Activated T-helper 2 cell treated with anti-CD3 and anti-CD28 coated beads, Interferon-gamma antibody, Interleukin-2, Interleukin-4, amounts not matched to agents 10 μg/mL and 5 μg/mL and 100 μg/mL, durations not matched to agents 14 hours and 24 hours and 36 hours (primary cell): ENCODE measurements at places on chromosomes 12 and 14.

GRCh38 chr14:75495882-75496281 lies 26.4 kb upstream of the BATF start:
- DNase-seq = no peak

DNA sequence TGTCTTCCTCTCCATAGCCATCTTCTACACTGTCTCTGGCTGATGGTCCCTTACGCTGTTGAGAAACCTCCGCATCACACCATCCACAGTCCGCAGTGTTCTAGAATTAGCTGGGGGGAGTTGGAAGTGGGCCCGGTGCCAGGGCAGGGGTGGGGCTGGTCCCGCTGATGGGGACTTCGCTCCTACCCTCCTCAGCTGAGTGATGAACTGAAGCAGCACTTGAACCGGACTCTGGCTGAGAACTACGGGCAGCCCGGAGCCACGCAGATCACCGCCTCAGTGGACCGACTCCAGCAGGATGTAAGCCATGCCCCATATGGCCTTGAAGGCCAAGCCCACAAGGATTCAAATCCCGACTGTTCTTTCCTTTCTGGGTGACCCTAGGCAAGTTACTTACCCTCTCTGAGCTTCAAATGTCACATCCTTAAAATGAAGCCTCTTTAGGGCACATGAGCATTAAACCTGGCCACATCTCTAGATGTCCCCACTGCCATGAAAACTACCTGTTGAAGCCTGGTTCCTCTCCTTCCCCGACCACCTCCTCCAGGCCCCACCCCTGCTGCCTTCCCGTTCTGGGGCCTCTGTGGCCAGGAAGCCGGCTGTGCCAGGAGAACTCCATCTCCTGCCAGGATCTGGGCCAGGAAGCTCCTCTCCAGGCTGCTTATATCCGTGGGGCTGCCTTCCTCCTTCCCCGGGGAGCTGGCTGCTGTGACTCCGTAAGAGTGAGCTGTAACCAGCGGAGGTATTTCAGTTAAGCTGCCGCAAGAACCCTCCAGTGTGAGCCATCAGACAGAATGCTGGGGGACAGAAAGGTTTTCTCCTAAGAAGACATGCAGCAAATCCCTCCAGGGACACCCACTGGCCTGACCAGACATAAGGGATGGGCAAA lies 53.1 kb downstream of the TSPAN11 start:
- DNase-seq = no peak

GRCh38 chr14:103626146-103626850 lies 2.7 kb upstream of the KLC1 start:
- DNase-seq = no peak

GRCh38 chr14:75738192-75738591 lies 77.1 kb downstream of the TTLL5 start:
- no peak for DNase-seq

DNA sequence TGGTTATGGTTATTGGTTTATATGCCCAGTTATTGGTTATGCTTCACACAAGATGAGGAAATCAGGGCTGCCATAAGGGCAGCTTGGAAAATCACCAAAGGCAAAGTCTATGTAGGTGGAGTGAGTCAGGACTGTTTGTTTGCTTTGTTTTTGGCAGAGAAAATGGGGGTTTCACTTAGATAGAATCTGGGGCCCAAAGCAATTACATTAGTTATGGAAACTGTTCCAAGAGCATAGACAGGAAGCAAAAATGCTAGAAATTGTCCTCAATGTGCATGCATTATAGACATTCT lies 2.2 kb downstream of the VAMP1 start:
- DNase-seq = no peak

DNA sequence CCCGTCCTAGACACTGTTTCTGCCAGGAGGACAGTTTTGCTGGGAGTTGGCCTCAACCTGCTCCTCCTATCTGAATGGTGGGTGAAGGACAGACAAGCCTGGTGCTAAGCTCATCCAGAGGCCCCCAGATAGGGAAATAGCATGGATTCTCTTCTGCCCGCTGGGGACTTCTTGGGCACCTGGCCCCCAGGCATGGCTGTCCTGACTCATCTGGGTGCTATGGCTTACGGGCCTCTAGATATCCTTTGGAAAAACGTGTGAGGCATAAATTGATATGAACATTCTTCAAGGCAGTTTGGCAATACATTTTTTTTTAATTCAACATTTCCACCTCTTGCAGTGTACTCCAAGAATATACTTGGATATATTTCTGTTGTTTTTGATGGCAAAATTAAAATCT lies 8.6 kb downstream of the TECPR2 start:
- DNase-seq = no peak

GRCh38 chr12:97109441-97109840 lies 202.4 kb downstream of the NEDD1 start:
- DNase-seq = no peak

GRCh38 chr14:60184146-60184904 lies 19.1 kb upstream of the DHRS7 start:
- no peak for DNase-seq

DNA sequence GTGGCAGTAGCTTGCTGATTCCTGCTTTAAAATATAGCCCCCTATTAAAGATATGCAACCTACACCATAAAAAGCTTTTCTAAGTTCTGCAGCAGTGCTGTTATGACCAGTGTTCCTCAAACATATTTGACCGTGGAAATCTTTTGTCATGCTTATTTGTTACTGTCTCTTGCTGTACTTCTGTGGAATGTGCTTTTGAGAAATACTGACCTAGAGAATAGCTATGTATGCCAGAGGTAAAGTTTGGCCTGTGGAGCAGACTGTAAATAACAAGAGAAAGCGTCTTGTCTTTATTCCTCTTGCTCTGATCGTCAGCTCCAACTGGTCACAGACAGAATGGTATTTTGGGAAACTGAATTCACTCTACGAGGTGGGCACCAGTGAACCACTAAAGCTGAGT lies 239.0 kb downstream of the FBXL14 start:
- no peak for DNase-seq

GRCh38 chr12:93085383-93086287 lies 156.5 kb upstream of the EEA1 start:
- DNase-seq = no peak

- no peak for DNase-seq
These were observed 102.7 kb upstream of the PLEKHG7 start for GRCh38 chr12:92600052-92600451.

GRCh38 chr14:92656306-92657081 lies 91.9 kb downstream of the LGMN start:
- DNase-seq = no peak

GRCh38 chr12:3003357-3003992 lies 44.3 kb downstream of the TEAD4 start:
- DNase-seq = no peak

GRCh38 chr12:15208140-15208539 lies 13.1 kb downstream of the RERG start:
- no peak for DNase-seq

DNA sequence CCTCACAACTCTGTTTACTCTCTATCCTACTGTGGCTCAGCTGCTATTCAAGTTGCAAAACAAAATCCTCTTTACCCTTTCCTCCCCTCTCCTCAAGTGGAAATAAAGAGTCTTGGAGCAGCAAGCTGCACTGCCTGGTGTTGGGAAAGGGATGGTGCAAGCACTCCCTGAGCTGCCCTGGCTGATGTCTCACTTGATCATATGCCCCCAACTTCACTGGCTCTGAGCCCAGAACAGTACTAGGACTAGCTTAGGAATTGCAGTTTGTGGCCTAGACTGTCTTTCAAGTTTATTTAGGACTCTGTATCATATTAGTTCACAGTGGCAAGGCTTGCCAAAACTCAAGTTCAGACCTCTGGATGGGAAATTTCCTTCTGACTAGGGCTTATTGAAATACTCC lies 1683.8 kb upstream of the SEL1L start:
- DNase-seq = no peak

DNA sequence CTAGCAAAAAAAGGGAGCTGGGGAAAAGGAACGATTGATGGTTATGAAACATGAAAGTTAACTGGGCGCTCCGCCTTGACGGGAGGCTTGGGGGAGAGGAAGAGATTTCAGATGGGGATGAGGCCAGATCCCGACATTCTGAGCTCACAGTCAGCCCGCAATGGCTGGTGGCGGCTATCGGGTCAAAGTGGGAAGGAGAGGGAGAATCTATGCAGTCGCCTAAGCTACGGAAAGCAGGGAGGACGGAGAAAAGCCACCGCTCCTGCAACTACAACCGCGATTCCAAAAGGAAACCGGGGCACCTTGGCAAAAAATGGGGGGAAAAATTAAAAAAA lies 502 bp downstream of the MPHOSPH9 start:
- no peak for DNase-seq

DNA sequence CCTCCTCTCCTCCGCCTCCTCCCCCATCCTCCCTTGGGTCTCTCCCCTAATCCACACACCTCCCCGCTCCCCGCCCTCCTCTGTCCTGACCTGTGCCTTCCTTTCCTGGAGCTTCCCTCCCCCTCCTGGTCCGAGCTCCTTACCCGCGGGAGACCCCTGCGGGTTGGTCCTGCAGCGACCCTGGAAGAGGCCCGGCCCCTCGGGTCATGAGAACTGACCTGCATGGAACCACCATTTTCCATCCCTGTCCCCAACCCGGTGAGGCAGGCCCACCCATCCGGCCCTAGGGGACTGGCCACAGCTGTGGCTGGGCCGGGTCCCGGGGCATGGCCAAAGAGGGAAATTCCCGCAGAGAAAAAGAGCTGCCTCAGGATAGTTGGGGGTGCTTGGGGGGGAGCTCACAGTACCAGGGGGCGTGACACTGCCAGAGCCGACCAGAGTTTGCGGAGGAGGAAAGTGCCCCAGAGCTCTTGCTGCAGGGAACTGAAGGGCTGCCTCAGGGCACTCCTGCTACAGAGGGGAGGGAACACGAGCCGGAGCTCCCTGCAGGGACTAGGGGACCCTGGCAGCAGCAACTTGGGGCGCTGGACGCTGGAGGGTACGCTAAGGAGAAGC lies 613 bp downstream of the ARHGEF40 start:
- no peak for DNase-seq

DNA sequence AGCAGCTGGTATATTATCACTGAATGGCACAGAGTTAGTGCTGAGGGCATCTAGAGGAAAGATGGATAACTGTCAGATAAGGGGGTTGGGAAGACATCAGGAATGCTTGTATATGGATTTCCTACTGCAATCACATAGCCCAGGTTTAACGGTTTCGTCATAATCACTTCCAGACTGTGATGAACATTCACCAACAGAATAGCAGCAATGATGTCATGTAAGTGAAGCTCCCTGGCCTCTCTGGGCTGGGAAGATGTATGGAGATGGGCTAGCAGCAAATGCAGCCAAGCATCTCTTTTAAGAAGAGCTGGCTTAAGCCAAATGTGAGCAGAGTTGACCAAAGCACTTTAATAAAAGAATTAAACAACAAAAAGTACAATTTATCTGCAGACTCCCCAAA lies 714.6 kb downstream of the GALC start:
- no peak for DNase-seq

GRCh38 chr12:14408208-14408607 lies 42.7 kb downstream of the ATF7IP start:
- DNase-seq = no peak

- DNase-seq = no peak
These were observed 82.0 kb downstream of the TMEM117 start for GRCh38 chr12:43917896-43918295.

DNA sequence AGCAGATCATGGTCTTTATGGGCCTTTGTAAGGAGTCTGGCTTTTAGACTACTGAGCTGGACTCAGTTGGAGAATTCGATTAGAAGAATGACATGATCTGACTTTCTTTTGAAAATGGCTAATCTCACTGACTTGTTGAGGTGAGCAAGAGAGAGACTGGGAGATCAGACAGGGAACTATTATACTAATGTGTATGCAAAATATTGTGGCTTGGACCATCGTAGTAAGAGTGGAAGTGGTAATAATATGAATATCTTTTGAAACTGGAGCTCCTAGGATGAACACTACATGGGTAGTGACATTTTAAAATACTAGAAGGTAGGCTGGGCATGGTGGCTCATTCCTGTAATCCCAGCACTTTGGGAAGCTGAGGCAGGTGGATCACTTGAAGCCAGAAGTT lies 56.2 kb upstream of the CCT2 start:
- DNase-seq = no peak

DNA sequence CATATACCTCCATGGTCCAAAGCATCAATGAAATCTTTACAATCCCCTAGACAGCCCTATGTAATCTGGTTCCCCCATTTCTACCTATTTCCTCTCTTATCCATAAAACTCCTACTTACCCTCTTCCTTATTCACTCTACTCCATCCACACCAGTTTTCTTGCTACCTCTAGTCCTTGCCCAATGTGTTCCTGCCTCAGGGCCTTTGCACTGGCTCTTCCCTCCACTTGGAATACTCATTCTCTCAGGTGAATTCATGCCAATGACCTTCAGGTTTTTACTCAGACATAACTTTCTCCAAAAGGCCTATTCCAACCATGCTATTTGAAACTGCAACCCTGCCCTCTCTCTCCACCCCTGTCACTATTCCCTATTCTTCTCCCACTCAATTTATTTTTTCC lies 138.7 kb upstream of the KRR1 start:
- no peak for DNase-seq

DNA sequence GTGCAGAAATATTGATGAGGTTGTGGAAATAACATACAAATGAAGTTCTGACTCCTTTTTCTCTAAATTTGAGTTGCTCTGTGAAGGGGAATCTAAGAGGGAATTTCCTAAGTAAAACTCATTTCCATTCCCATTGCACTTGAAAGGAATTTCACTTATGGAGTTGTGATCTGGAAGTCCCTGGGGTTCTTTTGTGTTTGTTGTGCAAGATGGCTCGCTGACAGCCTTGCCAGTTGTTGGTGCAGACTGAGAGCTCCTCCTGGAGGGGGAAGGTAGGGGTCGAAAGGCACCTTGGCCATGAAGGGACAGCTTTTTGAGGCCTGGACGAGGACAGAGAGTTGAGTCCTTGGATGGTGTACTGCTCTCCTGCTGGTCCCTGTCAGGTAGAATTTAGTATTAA lies 72.0 kb downstream of the C12orf56 start:
- DNase-seq = no peak

GRCh38 chr12:7108003-7108795 lies 815 bp downstream of the C1RL start:
- DNase-seq = peak; percentile 76

GRCh38 chr14:54784060-54784459 lies 118.6 kb downstream of the GCH1 start:
- no peak for DNase-seq

DNA sequence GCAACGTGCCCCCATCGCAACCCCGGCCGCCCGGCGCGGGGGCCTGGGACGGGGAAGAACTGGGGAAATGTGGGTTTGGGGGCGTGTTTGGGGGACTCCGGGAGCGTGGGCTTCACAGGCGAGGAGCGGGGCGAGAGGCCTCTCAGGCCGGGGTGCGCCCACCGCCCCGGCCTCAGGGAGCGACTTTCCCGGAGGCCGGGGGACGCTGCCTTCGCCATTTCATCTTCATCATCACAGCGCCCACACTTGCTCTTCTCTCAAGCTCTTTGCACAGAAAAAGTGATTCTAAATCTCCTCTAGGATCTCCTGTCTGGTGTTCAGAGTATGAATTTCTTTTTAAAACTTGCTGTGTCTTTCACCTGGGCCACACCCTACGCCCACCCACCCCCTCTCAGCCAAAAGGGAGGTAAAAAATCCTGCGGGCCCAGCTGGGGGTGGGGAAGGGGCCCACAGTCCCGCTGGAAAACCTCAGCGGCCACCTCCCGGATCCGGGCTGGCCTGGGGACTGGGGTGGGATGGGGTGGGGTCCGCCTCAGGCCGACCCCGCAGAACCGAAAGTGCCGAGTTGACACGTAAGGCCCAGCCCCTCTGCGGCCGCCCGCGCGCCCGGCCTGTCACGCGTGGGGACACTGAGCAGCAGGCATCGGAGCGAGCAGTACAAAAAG lies 7.4 kb downstream of the CDKN1B start:
- DNase-seq = peak; percentile 30

- no peak for DNase-seq
These were observed 6.3 kb downstream of the ZNF839 start for GRCh38 chr14:102325791-102326345.
